ENCODE measurements at places on chromosomes 1 and 21.

- DNase-seq, result no peak
Observed at GRCh38 chr21:14886001-14886400, 178.8 kb downstream of the NRIP1 start.

GRCh38 chr1:4974981-4975685, 320.7 kb downstream of the AJAP1 start:
- no peak for DNase-seq

- peak; percentile 81 for DNase-seq
Observed at GRCh38 chr21:42460391-42461184, 35.4 kb downstream of the RSPH1 start.

GRCh38 chr1:74579425-74579824, 67.0 kb upstream of the LRRC53 start:
- DNase-seq, result no peak

GRCh38 chr1:14522926-14523241, 75.6 kb upstream of the KAZN start:
- no peak for DNase-seq

GRCh38 chr1:29225361-29225760, 5.4 kb downstream of the MECR start:
- no peak for DNase-seq

DNA sequence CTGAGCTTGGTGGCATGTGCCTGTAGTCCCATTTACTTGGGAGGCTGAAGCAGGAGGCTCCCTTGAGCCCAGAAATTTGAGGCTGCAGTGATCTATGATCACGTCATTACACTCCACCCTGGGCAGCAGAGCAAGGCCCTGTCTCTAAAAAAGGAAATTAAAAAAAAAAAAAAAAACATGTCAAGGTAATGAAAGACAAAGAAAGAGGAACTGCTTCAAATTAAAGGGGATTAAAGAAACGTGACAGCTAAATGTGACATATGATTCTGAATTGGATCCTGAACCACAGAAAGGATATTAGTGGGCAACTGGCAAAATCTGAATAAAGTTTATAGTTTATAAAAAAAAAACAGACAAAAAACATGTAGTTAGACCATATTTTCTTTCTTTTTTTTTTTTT, 3.8 kb upstream of the C2CD4D start:
- DNase-seq, result no peak

DNA sequence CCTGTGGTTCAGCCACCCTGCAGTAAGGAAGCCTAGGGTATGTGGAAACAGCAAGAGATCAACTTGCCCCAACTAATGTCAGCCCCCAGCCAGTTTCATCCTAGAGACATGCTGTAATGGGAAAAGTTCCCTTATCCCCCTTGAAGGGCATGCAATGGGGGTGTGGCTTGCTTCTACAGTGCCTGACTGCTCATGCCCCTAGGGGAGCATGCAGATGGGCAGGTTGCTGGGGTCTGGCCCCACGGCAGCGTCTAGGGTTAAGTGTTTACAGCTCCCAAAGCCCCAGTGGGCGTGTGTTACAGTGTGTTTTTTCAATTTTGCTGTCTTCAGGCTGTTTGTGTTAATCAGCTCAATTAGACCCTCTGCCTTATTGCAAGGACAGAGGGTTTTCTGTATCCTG, 1105.9 kb downstream of the AMY1C start:
- DNase-seq, result no peak

DNA sequence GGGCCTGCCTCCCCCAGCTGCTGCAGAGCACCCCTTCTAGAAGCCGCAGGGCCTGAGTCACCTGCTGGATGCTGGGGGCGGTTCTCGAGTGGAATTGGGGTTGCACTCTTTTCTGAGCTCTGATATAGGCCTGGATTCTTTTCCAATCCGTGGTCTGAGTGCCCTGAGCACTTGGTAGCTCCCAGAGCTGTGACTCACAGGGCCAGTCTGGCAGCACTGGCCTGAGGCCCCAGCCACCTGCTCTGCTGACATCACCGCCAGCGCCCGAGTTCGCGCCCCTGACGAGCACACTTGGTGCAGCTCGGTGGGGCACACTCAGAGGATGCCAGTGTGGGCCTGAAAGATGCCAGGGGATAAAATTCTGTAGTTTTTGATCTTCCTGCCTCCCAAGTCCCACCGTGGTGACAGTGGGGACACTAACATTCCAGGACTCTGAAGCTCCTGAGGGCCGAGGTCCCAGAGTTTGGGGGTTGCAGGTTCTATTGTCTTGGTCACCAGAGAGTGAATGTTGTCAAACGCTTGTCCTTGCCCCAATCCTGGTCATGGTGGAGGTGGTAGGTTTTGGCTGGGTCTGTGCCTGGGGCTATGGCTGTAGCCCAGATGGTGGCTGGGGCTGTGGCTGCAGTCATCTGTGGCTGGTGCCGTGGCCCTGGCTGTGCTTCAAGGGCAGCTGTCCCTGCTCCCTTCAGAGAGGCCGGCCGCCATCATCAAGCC, 74.6 kb downstream of the OBSCN start:
- no peak for DNase-seq

GRCh38 chr1:206713070-206713469, 28.4 kb downstream of the MAPKAPK2 start:
- no peak for DNase-seq

GRCh38 chr1:24566236-24566867, 10.5 kb downstream of the NCMAP start:
- no peak for DNase-seq

GRCh38 chr1:160827418-160827817, 31.4 kb downstream of the LY9 start:
- no peak for DNase-seq

GRCh38 chr1:5351366-5351765, 640.9 kb downstream of the NPHP4 start:
- no peak for DNase-seq

DNA sequence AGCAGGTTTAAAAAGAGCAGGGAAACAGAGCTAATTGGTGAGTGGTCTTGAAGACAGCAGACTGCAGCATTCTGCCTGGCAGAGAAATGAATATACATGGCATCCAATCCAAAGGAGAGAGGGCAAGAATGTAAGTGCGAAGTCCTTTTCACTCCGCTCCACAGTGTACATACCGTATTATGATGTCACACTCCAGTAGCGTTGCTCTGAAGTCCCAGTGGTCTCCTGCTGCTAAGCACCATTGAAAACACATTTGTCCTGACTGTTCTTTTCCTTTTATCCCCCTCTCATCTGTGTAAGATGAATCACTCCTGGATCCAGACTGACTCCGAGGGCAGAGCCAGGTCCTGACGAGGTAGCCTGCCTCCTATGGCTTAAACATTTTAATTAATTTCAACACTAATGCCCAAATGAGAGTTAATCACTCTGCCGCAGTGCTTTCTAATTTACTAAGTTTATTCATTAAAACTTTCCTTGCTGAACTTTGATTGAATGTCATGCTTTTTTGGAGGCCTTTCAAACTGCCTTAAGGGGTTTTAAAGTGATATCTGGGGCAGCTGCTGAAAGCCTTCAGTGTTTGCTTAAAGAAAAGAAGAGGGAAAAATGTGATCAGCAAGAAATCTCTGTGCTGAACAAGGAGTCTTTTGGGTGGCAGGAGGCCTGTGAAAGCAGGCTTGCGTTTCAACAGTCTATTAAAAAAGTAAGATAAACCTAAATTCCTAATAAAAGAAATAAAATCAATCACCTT, 227.2 kb downstream of the ATG4C start:
- no peak for DNase-seq

GRCh38 chr1:30609336-30609998, 113.9 kb downstream of the MATN1 start:
- no peak for DNase-seq

GRCh38 chr1:157584503-157584902, 13.4 kb downstream of the FCRL4 start:
- no peak for DNase-seq

DNA sequence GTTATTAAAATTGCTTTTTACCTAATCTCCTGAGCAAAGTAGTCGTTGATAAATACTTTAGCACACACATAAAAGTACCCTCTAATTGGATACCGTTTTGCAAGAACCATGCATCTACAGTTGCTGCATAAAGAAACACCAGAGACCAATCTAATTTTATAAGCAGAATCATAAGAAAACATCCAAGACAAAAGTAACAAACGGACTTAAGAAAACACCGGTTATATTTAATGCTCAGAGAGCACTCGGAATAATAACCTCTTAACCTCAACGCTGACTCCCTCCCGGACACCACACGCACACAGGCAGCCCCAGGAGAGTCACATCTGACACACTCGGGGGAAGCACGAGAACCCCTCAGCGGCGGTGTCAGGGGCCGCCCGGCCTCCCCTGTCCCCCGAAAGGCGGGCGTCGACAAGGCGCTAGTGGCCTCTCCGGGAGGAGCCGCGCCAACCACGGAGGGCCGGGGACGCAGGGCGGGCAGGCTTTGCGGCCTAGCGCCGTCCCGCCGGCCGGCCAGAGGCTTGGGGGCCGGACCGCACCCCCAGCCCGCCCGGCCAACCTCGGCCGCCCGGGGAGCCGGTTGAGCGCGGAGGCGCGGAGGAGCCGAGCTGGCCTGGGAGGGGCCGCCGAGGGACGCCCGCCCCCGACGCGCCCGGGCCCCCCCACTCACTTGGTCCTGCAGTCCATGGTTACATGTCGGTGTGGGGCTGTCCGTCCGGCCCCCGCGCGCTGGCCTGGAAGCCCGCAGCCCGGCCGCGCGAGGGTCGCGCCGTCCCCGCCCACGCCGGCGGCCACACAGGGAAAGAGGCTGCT, 606 bp downstream of the DENND1B start:
- no peak for DNase-seq

- DNase-seq, result no peak
Observed at GRCh38 chr1:235455823-235456222, 48.4 kb downstream of the B3GALNT2 start.

DNA sequence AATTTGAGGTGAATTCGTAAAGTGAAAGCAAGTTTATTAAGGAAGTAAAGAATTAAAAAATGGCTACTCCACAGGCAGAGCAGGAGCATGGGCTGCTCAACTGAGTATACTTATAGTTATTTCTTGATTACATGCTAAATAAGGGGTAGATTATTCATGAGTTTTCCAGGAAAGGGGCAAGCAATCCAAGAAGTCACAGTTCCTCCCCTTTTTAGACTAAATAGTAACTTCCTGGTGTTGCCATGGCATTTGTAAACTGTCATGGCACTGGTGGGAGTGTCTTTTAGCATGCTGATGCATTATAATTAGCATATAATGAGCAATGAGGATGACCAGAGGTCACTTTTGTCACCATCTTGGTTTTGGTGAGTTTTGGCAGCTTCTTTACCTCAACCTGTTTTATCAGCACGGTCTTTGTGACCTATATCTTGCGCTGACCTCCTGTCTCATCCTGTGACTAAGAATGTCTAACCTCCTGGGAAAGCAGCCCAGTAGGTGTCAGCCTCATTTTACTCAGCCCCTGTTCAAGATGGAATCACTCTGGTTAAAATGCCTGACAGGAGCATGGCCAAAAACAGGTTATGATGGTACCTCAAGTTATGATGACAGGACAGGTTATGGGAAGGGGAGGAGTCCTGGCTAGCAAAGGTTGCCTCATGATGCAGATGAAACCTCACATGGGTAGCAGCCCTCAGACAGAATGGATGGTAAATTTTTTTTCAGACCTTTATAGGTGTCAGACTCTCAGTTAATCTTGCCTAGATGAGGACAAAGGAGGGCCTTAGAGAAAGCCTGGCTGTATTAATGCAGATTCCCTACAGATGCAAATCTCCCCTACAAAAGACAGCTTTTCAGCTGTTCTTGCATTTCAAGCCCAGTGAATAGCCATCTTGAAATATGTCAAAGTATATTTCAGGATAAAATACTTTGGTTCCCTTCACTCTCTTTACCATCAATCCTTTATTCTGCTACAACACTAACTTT, 49.7 kb downstream of the SIPA1L2 start:
- no peak for DNase-seq

- DNase-seq, result no peak
Observed at GRCh38 chr21:33055991-33056390, 13.9 kb upstream of the OLIG1 start.

GRCh38 chr1:58620259-58620658, 43.2 kb upstream of the TACSTD2 start:
- peak; percentile 62 for DNase-seq

GRCh38 chr1:207863893-207864535, 46.9 kb downstream of the CD34 start:
- DNase-seq, result no peak

DNA sequence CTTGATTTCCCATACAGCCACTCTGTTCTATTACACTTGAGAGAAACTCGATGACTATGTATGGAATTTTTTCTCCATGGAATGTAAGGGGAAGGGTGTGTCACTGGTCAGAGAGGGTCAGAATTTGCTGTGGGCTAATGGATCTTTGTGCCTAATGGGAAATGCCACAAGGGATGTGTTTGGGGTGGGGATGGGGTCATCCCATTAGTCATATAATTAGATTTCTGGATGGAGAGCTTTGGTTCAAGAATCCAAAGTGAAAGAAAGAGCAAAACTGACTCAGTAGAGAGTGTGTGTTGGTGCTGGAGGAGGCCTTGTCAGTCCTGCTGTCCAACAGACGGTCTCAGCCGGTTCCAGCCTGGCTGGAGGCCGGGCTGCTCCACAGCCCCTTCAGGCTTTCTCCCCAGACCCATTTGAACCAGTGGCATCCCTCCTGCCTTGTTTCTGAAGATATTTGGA, 86.4 kb downstream of the LAMC2 start:
- DNase-seq, result no peak

- no peak for DNase-seq
Observed at GRCh38 chr1:3016641-3017439, 4.4 kb upstream of the ACTRT2 start.

DNA sequence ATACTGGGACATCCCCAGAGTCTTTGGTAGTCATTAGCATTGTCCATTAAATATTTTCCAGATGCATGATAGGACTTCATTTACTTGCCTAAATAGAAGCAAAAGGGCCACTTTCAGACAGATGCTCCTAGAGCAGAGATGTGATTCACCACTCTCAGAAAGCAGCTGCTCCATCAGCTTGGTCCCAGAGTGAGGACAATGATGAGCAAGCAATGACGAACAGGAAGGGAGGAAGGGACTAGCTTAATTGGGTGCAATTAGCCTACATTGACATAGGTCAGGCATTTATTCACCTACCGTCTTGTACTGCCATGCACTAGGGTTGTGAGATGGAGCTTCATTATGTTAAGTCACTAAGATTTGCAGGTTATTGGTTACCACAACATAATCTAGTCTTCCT, 85.1 kb upstream of the PLXNA2 start:
- DNase-seq, result no peak

Measured in NCI-H510A (cell line).